Activated CD4-positive, alpha-beta memory T cell treated with anti-CD3 and anti-CD28 coated beads for 36 hours (primary cell): ENCODE measurements at places on chromosomes 2 and 18.

DNA sequence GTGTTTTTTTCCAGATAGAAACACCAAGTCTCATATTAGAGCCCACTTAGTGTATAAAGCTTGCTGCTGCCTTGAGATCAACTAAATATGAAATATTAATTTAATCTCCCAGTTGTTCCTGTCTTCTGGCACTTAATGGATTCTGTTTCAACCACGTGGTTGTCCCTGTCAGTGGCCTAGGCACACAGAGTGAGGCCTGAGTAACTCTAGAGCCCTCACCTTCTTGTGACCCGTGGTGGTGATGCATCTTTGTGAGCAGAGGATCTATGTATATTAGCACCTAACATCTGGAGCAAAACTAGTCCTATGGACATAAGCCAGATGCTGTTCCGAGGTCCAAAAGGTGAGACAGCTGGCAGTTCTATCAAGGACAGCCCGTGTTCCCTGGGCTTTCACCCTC lies 74.8 kb downstream of the FEZ2 start:
- no peak for DNase-seq

- no peak for DNase-seq
These were observed 43.6 kb downstream of the L3MBTL4 start for GRCh38 chr18:6370886-6371635.

DNA sequence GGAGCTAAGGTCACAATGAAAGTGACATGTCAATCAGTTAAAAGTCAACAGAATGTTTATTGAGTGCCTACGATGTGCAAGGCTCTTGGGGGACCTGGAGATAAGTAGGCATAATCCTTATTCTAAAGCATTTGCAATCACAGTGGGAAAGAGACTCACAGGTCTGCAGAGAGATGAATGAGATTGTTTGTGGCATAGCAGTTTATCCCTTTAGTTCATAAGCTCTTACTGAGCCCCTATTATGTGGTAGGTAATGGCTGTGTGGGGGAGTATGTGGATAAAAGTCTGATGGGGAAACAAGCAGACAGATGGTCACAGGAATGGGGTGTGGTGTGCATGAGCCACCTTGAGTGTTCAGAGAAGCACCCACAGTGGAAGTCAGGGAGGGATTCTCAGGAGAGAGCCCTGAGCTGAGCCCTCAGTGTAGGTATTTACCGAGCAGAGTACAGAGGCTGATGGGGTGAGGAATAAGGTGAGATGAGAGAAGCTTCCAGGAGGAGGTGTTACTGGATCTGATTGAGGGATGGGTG lies 48.1 kb downstream of the EMILIN2 start:
- DNase-seq: no peak

DNA sequence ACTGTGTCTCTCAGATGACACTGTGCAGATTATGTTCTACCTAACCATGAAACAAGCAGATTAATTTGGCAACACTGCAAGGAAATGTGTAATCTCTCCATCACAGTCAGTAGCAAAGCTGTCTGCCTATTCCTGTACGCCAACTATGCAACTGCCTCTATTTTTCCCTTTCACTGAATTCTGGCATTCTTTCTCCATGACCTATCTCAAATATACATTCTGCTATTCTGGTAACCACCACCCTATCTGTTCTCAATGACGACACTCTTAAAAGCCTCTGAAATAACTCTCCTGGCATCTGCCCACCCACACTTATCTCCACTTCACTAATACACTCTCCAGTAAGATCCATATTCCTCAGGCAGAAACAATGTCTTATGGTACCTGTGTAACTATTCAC lies 78.7 kb downstream of the ABCA12 start:
- DNase-seq: no peak

DNA sequence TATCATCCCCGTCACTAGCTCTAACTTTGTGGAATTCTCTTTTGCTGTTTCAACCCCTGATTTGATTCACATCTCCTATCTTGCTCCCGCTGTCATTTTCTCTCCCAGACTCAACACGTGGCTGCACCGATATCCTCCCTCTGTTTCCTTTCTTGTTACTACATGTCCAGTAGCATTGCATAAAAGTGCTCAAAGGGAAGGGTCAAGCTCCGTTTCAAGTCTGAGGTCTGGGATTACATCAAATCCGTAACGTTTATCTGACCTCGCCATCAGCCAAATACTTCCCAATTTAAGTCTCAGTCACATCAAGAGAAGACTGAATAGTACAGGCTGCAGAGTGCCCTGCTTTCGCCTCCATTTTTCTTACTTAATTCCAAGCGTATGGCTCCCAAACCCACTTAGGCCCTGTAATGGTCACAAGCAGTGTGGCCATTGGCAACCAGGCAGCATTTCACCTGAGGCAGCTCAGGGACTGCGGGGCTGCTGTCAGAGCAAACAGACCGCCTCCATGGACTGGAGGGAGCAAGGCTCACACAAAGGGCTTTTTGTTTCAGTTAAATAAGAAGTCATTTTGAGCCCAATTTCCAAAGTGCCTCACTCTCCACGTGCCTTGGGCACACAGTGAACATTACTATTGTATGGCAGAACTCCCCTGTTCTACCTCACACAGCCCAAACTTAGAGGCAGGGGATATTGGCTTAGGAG lies 217.8 kb downstream of the BCL11A start:
- no peak for DNase-seq

GRCh38 chr2:20992201-20992711 lies 51.6 kb downstream of the APOB start:
- no peak for DNase-seq

- no peak for DNase-seq
These were observed 80.1 kb upstream of the SMAD7 start for GRCh38 chr18:49030692-49031443.

GRCh38 chr2:177466337-177467195 lies 74.0 kb downstream of the AGPS start:
- no peak for DNase-seq

GRCh38 chr2:196322973-196323810 lies 151.8 kb upstream of the STK17B start:
- DNase-seq: no peak

DNA sequence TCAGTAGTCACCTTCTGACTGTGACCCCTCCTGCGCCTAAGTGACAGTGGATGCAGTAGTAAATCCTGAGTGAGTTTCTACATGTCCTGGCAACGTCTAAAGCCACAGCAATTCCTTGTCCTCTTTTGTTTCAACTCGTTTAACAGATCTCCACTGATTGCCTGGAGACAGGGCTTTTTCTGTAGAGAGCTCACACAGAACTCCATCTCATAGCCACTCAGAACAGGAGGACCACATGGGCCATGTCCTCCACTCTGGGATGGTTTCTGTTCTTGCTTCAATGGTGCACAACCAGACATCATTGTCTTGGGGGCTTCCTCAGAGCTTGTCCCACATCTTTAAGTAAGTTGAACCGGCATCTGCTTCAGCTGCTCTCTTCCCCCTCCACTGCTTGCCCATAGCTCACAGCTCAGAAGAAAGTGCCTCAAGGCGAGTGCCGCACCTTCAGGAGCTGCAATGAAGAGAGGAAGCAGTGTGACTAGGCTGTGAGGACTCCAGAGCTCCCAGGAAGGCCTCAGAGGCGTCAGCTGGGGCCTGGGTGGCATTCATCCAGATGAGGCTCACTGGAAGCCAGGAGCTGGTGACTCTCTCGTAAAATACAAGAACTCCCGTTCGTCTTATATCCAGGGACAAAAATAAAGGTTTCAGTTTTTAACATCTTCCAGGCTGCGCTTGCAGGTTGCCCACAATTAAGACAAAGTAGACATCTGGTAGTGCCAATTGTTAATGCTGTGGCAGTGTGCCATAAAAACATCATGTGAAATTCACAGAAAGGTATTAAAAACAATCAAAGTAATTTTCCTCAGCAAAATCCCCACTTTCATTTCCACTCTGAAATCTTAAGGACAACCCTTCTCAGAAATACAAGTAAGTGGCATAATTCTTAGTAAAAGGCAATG lies 37.3 kb downstream of the ST3GAL5 start:
- peak; percentile 41 for DNase-seq

- no peak for DNase-seq
These were observed 225.8 kb downstream of the RNF152 start for GRCh38 chr18:61666876-61667590.

GRCh38 chr2:211247751-211248150 lies 691.4 kb downstream of the CPS1 start:
- DNase-seq: no peak

DNA sequence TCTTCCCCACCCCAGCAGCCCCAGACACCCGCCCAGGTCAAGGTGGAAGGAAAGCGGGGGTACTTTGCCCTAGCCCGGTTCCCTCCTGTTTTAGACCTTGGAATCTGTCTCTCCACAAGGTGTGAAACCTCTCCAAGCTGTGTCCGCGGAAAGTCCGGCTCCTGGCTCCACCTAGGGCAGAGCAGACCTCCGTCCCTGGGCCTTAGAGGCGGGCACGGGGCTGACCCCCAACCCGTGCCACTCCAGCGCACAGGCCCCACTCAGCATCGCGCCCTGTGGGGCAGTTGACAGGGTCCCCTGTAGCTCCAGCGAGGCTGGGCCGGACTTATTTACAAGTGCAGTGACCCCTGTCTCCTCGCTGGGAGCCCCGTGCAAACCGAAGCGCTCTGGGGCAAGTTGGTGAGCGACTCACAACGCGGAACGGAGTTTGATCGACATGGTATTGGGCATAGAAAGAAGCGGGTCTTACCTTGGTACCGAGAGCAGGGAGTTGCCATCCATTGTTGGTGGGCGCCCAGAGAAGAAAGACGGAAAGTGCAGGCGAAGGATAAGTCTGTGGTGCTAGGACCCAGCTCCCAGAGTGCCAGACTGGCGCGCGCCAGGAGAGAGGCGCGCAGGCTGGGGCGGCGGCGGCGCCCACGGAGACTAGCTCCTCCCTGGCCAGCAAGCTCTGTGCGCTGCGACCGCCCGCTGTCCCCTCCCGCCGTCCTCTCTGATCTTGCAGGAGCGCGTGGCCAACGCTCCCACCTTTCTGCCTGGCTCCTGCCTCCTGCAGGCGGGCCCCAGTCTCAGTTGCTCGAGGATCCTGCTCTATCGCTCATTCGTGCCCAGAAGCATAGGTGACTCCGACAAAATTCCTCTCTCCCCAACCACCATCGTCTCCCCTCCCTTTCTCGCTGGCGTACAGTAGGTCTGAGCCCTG lies at the start of gene SPHKAP:
TSS of gene SPHKAP (minus strand) at position 590 of the 922 bp plus-strand sequence. CDS start at position 501, 89 bp downstream.
- no peak for DNase-seq

GRCh38 chr2:101587251-101587650 lies 110.3 kb upstream of the MAP4K4 start:
- no peak for DNase-seq

GRCh38 chr2:61537277-61537949 lies 743 bp downstream of the XPO1 start:
- DNase-seq: peak; percentile 51

GRCh38 chr2:68971591-68972231 lies 2.7 kb upstream of the GKN1 start:
- DNase-seq: peak; percentile 13

DNA sequence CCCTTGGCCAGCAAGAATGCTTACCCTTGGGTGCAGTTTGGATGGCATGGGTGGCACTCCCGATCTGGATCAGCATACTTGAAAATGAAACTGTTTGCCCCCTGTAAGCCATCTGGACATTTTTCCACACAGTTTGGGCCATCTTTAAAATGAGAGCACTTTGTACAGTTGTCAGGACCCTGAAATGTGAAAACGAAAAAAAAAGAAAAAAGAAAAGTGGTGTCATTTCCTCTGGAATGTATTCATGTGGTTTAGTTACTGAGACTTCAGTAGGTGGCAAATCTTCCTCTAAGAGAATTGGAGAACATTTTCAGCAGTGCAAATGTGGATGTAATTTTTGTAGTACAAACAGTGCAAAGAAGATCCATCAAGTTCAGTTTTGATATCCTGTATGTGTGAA lies 873.3 kb downstream of the ERBB4 start:
- DNase-seq: no peak

GRCh38 chr2:20560891-20561636 lies 89.8 kb downstream of the HS1BP3 start:
- no peak for DNase-seq

DNA sequence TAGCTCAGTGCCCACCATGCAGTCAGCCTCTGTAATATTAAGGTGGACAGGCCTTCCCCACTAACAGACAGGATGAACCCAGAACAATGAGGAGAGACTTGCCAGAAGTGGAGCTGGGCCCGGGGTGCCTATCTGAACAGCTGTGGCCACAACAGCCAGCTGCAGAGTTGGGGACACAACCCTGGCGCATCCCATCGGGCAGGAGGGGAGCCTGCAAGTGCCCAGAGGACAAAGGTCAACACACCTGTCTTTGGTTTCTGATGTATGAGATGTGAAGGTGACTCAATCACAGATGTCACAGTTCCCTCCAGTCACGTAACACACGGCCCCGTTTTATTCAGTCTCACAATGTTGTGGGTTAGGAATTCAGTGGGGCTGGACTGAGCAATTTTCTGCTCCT lies 48.2 kb upstream of the TAF1B start:
- DNase-seq: no peak

DNA sequence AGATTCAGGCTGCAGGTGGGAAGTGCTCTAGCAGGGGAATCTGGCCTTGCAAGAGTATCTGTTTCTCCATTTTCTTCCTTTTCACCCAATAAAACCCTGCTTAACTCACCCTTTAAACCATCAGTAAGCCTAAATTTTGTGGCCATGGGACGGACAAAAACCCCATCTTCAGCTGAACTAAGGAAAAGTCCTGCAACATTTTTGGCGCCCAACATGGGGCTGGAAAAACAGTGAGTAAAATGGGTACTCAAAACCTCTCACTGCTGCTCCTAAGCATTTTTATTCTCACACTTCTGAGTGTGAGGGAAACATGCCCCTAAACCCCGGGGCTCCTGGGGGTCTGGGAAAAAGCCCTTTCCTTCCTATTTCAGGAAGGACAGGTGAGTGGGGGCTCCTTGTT lies 414.3 kb downstream of the ZNF804A start:
- no peak for DNase-seq

DNA sequence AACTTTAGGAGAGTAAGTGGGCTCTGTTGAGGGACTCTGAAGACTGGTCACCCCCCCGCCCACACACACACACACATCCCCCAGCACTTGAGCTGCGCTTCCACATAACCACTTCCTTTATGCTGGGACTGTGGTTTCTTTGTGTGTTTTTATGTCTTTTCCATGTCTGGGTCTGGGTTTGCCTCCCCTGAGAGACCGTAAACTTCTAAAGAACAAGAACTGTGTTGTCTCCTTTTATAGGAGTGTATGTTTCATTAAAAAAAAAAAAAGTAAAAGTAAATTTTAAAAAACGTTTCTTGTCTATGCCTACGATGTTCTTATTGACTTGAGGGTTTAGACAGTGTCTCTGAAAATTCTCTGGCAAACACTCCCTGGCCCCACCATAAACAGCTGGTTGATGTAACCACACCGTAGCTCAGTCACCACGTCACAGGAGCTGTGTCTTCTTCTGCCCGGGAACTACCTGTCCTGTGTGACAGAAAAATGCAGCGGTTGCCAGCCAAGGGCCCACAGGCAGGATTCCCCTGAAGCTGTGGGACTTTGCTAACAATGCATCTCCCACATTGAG lies 68.0 kb downstream of the KLHL29 start:
- peak; percentile 32 for DNase-seq

- DNase-seq: no peak
These were observed 654.1 kb upstream of the SYT4 start for GRCh38 chr18:43931439-43931838.
